ENCODE measurements at places on chromosomes 3 and 15.

DNA sequence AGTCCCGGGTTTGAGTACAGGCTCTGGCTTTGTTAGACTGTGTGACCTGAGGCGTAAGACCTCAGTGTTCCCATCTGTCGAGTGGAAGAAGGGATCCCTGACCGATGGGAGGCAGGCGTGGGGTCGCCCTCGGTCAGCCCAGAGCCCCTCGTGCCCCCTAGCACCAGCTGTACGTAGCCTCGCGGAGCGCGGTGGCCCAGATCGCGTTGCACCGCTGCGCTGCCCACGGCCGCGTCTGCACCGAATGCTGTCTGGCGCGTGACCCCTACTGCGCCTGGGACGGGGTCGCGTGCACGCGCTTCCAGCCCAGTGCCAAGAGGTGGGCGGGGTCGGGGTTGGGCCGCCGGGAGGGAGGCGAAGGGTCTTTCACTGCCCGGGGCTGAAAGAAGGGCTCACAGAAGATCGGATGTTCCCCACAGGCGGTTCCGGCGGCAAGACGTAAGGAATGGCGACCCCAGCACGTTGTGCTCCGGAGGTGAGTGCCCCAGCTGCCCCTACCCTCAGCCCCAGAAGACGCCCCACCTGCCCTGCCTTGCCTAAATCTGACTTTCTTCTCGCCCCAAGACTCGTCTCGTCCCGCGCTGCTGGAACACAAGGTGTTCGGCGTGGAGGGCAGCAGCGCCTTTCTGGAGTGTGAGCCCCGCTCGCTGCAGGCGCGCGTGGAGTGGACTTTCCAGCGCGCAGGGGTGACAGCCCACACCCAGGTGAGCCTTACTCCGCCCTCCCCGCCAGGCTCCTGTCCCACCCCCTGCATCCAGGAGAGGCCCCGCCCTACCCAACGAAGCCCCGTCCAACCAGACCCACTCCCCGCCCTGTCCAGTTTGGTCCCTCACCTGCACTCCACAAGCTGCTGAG, 3.5 kb upstream of the LSMEM2 start:
- no peak for DNase-seq

- DNase-seq: no peak
Measured at GRCh38 chr3:47250309-47251060, 32.1 kb downstream of the KIF9 start.

- DNase-seq: peak; percentile 57
Measured at GRCh38 chr3:128559486-128560225, 66.7 kb upstream of the GATA2 start.

DNA sequence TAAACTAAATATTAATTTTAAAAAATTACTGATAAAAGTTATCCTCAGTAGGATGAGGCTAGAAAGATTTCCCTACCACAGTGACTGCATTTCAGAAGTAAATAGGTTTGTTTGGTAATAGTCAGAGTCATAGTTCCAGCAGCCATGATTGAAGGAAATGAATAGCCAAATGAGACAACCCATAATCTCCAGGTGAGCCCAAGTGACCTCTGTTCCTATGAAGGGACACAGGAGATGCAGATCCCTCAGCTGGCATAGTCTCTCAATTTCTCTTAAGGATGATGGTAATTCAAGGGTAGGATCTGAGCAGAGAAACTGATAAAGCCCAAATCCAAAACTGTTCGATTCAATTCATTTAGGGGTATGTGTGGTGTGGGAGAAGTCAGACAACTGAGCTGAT, 461.8 kb downstream of the RAP2B start:
- DNase-seq: no peak

DNA sequence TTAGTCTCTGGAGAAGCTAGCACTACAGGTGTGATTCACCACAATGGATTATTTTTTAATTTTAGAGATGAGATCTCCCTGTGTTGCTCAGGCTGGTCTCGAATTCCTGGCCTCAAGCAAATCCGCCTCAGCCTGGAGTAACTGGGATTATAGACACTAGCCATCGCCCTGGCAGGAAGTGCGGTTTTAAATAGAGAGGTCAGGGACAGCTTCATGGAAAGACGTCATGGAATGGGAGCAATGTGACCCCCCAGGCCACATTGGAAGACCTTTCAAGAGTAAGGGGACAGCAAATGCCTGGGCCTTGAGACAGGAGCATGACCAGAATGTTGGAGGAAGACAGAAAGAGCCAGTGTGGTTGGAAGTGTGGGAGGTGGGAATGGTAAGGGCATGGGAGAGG, 2.2 kb upstream of the ISG20 start:
- no peak for DNase-seq

DNA sequence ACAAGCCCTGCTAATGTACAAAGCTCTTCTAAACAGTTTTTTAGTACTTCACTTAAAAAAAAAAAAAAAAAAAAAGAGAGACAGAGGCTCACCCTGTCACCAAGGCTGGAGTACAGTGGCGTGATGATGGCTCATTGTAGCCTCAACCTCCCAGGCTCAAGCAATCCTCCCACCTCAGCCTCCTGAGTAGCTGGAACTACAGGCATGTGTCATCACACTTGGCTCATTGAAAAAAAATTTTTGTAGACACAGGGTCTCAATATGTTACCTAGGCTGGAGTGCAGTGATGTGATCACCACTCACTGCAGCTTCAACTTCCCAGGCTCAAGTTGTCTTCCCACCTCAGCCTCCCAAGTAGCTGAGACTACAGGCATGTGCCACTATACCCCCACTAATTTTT, 47.6 kb upstream of the HEG1 start:
- DNase-seq: no peak

GRCh38 chr15:93271871-93272270, 182.9 kb upstream of the RGMA start:
- no peak for DNase-seq

GRCh38 chr3:159497361-159497760, 491.3 kb upstream of the IL12A start:
- no peak for DNase-seq

GRCh38 chr3:58645726-58646125, 20.8 kb downstream of the FAM3D start:
- DNase-seq: no peak

DNA sequence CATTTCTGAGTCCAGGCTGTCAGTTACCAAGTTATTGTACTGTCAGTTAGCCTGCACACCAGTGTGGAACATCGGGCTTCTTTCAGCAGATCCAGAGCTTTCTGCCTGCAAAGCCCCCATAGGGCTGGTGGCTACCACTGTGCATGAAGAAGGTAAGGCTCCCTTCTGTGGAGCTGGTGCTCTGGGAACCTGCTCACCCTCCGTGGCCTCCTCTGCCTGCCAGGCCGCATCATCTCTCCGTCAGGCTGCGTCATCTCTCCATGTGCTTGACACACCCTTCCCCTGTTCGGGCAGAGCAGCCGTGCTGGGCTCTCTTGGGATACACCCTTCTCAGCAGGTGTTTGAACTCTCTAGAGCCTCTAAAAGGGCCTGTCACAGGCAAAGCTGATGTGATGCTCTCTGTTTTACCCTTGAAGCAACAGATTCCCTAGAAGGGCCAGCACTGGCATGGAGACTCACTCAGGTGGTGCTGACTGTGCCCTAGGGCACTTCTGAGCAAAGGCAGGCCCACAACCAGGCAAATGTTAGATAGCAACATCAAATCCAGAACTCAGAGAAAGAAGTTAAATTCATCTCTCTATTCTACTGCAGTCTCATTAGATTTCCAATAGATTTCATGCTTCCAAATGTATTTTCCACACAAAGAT, 261.1 kb downstream of the EPHB1 start:
- peak; percentile 11 for DNase-seq

GRCh38 chr3:128297401-128298138, 144.3 kb downstream of the EEFSEC start:
- DNase-seq: no peak

- DNase-seq: no peak
Measured at GRCh38 chr15:88647351-88648105, 8.7 kb downstream of the ISG20 start.

DNA sequence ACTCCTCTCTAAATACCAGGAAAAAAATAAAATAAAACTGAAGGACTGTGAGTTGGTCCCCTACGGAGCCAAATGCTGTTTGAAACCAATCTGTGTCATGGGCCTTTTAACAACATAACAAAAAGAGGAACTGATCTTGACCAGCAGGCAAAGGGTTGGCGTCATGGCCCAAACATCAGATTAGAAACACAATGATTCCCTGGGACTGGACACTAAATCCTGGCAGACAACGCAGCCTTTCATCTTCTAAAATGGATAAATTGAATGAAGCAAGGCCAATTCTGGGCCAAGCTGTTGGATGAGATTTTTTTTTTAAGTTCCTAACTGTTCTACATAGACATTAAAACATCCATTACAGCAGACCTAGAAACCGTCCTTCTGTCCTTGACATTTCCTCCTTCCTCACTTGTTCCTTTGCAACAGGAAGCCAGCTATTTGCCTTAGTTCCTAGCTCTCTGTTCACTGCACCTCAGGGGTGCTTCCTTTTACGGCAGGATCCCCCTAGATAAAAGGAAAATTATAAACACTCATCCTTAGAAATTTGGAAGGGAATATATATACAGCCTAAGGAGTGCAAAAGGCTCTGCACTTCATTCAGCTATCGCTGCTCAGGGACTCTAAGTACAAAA, 21.6 kb upstream of the TAFA4 start:
- no peak for DNase-seq

DNA sequence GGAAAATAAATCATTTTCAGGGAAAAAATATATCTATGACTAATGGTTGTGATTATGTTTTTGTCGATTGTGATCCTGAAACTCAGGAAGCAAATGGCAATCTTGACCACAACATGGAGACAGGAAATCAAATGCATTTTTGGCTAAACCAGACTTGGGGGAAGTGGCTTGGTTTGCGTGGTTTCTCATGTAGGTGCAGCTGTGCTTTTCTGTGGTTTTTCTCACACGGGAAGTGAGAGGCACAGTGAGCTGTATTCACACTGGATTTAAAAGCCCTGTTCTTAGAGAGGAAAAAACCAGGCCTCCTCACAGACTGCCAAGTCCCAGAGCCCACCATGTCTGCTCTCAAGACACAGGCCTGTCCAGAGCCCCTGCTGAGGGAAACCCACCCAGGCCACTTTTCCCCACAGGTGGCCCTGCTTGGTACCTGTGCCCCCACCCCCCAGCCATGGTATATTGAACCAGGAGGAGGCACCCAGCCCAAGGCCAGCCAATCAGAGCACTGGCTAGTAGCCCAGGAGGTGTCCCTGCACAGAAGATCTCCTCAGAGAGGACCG, 46.1 kb downstream of the BTD start:
- no peak for DNase-seq

GRCh38 chr3:101827211-101828174, 21.8 kb upstream of the NFKBIZ start:
- DNase-seq: peak; percentile 72

DNA sequence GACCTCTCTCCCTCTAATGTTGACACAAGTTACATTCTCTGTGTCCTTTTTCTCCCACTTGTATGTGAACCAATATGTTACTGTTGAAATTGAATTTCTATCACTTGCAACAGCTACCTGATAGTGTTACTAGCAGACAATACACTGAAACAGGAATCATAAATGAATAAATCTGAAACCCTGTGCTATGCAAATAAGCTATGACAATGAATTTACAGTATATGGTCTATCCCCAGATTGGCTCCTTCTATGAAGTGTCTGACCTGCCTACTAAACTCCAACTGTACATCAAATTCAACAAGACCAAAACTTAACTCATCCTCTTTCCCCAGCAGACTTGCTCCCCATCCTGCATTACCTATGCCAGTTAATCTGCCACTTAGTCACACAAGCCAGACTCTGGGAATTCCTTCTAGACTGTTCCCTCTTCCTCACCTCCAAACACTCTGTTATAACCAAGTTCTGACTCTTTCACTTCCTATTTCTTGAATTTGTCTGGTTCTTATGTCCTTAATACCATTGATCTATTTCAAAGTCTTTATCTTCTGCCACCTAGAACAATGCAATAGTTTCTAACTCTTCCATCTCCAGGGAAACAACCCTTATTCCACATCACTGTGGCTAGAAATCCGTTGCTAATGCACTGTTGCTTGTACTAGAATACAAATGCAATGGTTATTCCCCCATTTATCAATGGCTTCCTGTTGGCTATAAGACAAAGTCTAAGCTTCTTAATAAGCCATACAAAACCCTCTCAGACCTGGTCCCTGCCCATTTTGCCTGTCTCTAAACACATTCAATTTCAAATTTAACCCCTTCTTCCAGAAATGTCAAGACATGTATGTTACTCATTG, 13.4 kb upstream of the ZNF639 start:
- no peak for DNase-seq

DNA sequence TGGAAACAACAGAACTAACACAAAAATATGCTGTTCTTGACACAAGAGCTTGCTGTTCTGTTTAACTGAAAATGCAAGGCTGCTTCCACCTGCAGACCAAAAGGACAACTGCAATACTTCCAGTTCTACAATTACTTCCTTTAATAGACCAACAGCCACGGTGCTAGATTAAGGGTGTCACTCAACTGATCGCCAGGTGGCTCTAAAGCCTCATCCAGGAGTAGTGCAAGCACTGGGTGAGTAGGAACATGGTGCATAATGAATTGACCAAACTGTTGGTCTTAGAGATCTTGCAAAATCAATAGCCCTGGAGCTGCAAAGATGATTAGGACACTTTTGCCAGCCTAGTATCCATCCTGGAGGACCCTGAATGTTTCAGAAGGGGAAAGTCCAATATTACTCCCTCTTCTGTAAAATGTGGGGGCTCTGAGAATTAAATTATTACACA, 3.6 kb upstream of the CLDN16 start:
- peak; percentile 89 for DNase-seq

GRCh38 chr3:187946981-187947380, 201.7 kb upstream of the BCL6 start:
- no peak for DNase-seq

- DNase-seq: no peak
Measured at GRCh38 chr3:57805674-57806073, 49.6 kb downstream of the SLMAP start.

DNA sequence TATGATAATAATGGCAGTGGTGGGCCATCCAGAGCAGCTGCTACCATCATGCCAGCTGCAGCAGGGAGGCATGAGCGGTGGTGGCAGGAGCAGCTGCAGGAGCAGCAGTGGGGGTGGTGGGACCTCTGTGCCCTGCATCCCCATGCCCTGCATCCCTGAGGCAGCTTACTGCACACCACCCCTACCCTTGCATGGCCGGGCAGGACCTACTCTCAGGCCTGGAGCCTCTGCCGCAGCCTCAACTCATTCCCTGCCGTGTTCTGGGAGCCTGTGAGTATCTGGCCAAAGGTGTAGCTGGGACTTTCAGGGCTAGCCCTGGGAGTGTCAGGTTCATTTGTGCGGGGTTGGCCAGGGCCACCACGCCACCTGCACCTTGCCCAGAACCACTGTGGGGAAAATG, 3.3 kb upstream of the XCR1 start:
- DNase-seq: no peak

DNA sequence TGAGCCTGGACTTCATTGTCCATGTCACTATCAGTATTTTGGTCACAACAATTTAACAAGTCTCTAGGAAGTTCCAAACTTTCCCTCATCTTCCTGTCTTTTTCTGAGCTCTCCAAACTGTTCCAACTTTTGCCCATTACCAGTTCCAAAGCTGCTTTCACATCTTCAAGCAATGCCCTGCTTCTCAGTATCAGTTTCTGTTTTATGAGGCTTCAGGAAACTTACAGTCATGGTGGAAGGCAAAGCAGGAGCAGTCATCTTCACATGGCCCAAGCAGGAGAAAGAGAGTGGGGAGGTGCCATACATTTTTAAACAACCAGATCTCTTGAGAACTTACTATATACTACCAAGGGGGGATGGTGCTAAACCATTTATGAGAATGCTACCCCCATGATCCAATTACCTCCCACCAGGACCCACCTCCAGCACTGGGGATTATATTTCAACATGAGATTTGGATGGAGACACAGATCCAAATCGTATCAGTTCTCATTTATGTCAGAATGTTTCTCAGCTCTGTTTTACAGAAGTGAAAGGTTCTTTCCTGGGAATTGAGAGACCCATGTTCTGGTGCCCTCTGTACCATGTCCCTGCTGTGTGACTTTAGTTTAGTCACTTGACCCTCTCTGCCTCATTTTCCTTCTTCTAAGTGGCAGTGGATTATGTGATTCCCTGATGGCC, 169.7 kb downstream of the PLCL2 start:
- no peak for DNase-seq
